ELR (cell line): ENCODE measurements at places on chromosomes 5 and 9.

DNA sequence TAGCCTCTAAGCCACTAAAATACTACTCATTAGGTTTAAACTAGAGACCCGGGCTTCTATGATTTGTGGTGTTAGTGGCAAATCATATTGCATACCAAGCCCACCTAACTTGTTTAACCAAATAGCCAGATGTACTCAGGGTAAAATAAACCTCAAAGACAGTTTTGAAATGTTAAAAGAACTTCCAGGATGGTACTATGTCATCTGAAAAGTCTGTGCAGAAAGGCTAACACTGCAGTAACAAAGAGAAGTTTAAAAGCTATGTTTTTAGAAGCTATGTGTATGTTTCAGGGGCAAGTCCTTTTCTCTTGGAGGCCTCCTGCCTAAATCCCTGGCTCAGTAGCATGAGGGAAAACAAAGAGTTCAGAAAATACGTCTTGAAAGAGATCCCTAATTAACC, 84.9 kb upstream of the IL7R start:
- no peak for DNase-seq

DNA sequence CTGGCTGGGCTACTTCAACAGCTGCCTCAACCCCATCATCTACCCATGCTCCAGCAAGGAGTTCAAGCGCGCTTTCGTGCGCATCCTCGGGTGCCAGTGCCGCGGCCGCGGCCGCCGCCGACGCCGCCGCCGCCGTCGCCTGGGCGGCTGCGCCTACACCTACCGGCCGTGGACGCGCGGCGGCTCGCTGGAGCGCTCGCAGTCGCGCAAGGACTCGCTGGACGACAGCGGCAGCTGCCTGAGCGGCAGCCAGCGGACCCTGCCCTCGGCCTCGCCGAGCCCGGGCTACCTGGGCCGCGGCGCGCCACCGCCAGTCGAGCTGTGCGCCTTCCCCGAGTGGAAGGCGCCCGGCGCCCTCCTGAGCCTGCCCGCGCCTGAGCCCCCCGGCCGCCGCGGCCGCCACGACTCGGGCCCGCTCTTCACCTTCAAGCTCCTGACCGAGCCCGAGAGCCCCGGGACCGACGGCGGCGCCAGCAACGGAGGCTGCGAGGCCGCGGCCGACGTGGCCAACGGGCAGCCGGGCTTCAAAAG, 36.9 kb upstream of the TTC1 start:
- DNase-seq: no peak

GRCh38 chr9:135544981-135545635, 818 bp upstream of the OBP2A start:
- no peak for DNase-seq

- no peak for DNase-seq
Measured at GRCh38 chr9:116322521-116322920, 168.9 kb downstream of the PAPPA start.

- DNase-seq: no peak
Measured at GRCh38 chr9:86102626-86103025, 3.3 kb upstream of the GOLM1 start.

GRCh38 chr5:17918373-17919104, 284.3 kb downstream of the TAF11L14 start:
- DNase-seq: no peak

GRCh38 chr5:73792687-73793320, 166.8 kb downstream of the ARHGEF28 start:
- peak; percentile 79 for DNase-seq

DNA sequence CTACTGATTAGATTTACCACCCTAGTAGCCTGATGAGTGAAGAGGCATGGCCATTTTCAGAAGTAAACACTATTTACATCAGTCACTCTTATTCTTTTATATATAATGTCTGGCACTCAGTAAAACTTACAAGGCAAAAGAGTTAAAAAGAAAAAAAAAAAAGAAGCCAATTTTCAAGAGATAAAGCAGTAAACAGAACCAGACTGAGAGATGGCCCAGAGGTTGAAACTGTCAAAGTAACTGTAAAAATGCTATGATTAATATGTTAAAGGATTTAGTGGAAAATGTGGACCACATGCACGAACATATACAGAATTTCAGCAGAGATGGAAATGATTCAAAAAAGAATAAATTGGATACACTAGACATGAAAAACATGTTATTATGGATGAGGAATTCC, 6.4 kb upstream of the GPR150 start:
- no peak for DNase-seq

DNA sequence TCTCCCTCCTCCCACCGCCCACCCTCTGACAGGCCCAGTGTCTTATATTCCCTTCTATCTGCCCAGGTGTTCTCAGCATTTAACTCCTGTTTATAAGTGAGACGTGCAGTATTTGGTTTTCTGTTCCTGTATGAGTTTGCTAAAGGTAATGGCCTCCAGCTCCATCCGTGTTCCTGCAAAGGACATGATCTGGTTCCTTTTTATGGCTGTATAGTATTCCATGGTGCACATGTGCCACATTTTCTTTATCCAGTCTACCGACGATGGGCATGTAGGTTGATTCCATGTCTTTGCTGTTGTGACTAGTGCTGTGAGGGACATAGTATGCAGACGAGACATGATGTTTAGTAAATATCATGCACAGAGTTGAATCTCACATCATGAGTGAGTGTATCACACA, 7.0 kb upstream of the SLC6A19 start:
- DNase-seq: no peak

DNA sequence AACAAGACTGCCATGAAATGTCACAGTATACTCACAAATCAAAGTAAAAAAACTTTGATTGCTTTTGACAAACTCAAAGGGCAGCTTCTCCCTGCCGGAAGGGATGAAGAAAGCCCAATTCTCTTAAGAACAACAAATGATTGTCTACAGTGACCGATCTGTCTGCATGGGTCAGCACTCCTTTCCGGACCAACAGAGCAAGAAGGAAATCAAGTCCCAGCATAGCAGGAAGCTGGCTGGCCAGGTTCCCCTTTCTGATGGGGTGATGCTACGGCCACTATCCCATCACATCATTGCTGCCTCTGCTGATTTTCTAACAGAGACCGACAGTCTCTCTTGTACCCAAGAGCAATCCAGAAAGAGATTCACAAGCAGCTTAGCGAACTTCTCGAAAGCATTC, 692 bp downstream of the C1QTNF3 start:
- DNase-seq: no peak

DNA sequence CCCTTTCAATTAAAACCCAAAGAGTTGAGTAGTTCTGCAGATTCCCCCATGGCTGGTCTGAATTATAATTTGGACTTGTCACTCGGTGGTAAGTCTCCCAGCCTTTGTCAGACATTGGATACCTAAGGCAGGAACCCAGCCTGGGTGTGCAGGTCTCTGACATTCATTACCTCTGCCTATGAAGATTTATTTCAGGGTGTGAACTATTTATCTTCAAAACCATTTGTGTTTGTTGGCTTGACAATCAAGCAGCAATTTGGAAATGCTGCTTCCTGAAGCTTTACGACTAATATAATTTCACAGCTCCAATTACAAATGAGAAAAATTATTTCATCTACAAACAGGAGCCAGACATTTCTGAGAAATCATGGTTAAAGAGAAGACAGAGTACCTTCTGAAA, 160.5 kb downstream of the DOCK2 start:
- DNase-seq: no peak

DNA sequence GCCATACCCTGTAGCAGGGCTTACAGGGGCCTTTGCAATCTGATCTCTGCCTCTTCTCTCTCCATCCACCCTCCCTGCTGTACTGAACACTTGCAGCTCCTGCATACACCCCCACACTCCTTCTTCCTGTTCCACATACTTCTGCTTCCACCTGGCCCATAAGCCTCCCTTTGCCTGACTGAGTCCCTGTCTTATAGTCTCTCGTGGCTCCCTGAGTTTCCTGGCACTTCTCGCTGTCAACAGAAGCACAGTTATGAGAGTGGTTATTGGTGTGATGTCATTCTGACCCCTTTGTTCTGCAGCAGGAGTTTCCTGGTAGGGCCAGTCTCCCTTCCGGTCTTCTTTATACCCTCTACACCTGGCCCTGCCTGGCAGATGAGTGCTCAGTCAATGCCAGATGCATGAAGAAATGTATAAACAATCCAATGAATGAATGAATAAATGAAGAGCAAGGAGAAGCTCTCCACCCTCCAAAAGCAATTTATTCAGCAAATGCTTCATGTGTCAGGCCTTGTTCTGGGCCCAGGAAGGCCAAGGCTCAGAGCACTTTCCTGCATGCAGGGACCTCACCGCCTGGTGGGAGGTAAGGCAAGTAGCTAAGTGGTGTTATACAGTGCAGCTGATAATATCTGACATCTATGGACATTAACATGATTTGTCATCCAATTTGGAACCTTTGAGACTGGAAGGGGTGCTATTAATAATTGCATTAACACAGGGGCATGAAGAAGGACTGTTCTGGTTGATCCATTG, 20.5 kb upstream of the CSF1R start:
- DNase-seq: no peak

- DNase-seq: no peak
Measured at GRCh38 chr5:173910215-173910614, 22.1 kb downstream of the CPEB4 start.

DNA sequence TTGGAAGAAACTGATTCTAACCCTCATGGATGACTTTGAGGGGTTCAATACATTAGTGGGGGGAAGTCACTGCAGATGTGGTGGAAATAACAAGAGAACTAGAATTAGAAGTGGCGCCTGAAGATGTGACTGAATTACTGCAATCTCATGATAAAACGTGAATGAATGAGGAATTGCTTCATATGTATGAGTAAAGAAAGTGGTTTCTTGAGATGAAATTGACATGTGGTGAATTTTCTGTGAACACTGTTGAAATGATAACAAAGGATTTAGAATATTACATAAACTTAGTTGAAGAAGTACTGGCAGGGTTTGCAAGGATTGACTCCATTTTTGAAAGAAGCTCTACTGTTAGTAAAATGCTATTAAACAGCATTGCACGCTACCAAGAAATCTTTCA, 113.0 kb downstream of the UGCG start:
- DNase-seq: no peak

- DNase-seq: peak; percentile 80
Measured at GRCh38 chr9:12774861-12775678, at the start of gene LURAP1L. TSS of gene LURAP1L (plus strand) at chr9:12775020. CDS start at chr9:12775716, 696 bp downstream.

GRCh38 chr5:123351240-123351639, 72.0 kb downstream of the CEP120 start:
- no peak for DNase-seq

- peak; percentile 17 for DNase-seq
Measured at GRCh38 chr5:65086234-65086890, 317.6 kb downstream of the CWC27 start.

GRCh38 chr9:28050941-28051340, 477.7 kb upstream of the C9orf72 start:
- no peak for DNase-seq

- DNase-seq: no peak
Measured at GRCh38 chr5:104218200-104218599, 655.6 kb upstream of the NUDT12 start.

GRCh38 chr5:53330491-53330890, 149.9 kb upstream of the FST start:
- DNase-seq: no peak

GRCh38 chr5:149917073-149917676, 27.4 kb downstream of the PDE6A start:
- peak; percentile 30 for DNase-seq

DNA sequence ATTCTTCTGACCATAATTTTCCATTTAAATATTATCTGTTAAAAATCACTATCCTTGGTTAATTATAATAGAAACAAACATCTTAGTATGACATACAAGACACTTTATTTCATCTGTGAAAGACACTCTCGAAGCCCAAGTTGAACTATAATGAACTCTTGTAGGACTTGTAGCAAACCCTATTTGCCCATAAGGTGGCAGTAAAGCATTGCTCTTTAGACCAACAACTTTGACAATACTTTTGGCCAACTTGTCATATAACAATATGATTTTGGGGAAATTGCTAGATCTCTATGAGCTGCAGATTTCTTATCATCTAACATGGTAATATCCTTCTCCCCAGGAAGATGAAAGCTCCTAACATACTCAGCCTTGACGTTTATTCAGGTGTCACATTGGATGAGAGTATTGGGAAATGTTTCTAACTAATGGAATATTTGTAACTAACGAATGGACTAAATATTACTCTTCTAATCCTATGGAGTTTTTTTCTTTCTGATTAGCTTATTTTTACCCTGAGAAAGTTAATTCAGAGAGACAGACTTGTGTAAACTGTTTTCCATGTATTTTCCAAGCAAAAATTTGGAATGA, 11.0 kb downstream of the SPINK14 start:
- DNase-seq: peak; percentile 67

DNA sequence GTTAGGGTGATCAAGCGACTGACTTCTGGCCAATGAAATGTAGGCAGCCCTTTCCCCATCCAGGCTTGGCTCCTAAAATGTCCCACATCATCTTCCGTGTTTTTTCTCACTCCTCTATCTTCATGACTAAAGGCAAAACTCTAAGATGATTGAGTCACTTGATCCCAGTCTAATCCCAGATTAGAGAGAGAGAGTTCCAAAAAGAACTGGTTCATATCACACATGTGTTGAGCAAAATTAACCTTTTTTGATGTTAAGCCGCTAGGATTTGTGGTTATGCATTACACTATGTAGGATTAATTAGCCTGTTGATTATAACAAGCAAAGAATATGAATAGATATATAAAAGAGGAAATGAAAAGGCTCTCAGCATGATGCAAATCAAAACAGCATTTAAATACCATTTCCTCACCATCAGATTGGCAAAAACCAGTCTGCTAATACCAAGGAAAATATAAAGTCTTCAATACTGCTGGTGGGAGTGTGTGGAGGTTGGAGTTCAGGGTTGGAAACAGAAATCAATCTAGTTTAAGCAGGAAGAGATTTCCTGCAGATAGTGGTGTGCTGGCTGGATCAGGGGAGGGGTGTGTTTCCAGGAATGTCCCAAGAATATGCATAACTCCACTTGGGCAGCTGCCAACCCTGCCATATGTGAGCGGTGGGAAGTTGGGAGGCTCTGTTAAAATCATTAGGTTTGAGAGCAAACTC, 187.6 kb upstream of the S1PR3 start:
- no peak for DNase-seq

- DNase-seq: peak; percentile 86
Measured at GRCh38 chr9:134642385-134643181, 980 bp downstream of the COL5A1 start.

GRCh38 chr5:65903581-65903980, 22.8 kb upstream of the ERBIN start:
- DNase-seq: no peak

DNA sequence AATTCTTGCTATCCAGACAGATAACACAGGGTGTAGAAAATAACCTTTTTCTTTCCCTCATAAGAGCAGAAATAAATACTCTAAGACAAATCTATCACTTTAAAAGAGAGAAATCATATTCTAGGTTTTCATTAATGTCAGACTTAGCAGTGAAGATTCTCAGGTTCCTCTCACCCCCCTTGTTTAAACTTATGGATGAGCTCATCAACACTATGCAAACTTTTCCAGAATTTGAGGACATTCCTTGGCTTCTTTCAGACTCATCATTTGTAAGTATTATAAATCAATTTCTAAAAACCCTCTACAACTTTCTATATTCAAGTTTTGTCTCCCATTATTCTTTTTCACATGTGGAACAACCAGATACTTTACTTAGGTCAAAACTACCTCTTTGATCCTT, 374.9 kb upstream of the TRPC7 start:
- DNase-seq: no peak

GRCh38 chr5:146697211-146697610, 181.2 kb upstream of the GPR151 start:
- no peak for DNase-seq

- DNase-seq: no peak
Measured at GRCh38 chr5:17802256-17802655, 168.0 kb downstream of the TAF11L14 start.

GRCh38 chr5:115575167-115576070, 26.9 kb downstream of the TICAM2 start:
- DNase-seq: peak; percentile 91
